ENCODE measurements at places on chromosomes 3 and 15.

GRCh38 chr15:21260966-21261395, 179.3 kb downstream of the POTEB3 start:
- no peak for DNase-seq

- DNase-seq: no peak
These were observed 8.8 kb downstream of the GNL3 start for GRCh38 chr3:52694528-52695189.

GRCh38 chr3:66297260-66297873, 76.6 kb downstream of the SLC25A26 start:
- no peak for DNase-seq

DNA sequence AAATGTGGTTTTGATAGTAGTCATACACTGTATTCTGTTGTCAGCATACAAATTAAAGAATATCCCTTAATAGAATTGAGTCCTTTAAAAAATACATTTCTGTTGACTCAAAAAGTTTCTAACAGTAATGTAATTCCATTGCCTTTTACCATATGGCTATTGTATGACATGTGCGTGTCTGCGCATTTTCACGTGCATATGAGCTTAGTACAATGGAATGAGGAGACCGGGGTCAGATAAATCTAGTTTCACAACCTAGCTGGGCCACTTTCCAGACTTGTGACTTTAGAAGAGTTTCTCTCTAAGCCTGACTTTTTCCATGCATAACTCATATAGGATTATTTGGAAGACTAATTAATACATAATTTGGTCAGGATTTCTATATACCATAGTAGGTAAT, 38.7 kb downstream of the ZBTB38 start:
- no peak for DNase-seq

- no peak for DNase-seq
These were observed 20.4 kb downstream of the GRK7 start for GRCh38 chr3:141783632-141784031.

GRCh38 chr3:10644189-10644588, 138.8 kb upstream of the ATP2B2 start:
- no peak for DNase-seq

DNA sequence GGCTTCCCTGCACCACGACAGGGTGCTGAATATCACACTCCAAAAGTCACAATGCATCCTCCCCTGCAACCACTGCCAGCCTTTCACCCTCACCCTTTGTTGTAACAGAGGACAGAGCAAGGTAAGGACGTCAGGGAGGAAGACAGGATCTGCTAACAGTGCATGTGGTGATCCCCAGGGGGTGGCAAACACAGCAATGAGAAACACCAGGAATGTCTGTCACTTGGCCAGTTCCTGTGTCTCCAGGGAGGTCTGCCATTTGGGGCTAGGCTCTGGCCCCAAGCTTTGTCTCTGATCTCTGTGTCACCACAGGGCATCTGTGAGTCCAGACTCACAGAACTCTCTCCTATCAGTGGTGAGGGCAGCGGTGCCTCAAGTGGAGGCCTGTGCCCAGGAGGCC, 54.3 kb upstream of the SLC24A5 start:
- no peak for DNase-seq

DNA sequence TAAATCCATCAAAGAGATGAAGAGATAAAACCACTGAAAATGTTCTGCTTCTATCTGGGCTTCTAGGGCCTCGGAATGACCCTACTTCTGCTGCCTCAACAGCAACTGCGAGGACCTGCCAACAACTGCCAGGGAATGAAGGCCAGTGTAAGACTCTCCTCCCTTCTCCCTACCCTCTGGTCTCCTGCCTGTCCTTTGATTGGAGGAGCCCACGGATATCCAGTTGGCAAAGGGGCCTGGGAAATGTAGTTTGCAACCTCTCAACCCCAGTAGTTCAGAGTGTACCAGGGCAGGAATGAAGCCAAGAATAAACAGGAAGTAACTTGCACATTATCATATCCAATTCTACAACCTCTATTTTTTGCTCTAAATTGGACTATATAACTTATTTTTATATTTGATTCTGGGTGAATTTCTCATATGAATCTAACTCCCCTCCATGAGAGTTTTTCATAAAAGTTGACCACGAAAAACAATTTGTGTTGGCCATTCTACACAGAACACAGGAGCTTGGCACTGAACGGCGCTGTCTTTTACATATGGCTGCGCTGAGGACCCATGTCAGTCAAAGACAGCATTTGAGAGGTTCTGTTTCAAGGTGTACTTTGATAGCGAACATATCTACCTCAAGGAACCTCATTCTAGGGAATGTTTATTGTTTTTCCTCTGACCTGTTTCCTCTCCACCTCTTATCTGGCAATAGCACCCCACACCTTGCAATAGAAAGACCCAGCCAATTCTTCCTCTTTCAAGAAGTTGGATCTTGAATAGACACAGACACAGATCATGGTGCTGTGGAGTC, 91.1 kb upstream of the RNF7 start:
- peak; percentile 40 for DNase-seq

DNA sequence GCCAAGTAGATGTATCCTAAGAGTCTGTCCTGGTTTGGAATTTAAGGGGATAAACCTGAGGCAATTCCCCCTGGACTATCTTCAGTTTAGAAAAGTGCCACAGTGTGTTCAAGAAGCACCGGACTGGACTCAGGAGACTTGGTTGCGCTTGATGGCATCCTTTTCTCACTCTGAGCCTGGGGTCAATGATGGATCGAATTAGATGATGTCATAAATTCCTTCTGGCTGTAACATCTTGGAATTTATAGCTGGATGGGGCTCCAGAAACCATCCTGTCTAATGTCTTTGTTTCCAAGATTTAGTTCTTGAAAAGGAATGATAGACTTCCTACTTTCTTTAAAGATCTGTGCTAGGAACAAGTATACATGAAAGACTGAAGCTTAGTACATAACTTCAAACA, 280.6 kb downstream of the LPP start:
- no peak for DNase-seq

- DNase-seq: peak; percentile 27
These were observed 20.8 kb downstream of the GADL1 start for GRCh38 chr3:30873671-30874070.

DNA sequence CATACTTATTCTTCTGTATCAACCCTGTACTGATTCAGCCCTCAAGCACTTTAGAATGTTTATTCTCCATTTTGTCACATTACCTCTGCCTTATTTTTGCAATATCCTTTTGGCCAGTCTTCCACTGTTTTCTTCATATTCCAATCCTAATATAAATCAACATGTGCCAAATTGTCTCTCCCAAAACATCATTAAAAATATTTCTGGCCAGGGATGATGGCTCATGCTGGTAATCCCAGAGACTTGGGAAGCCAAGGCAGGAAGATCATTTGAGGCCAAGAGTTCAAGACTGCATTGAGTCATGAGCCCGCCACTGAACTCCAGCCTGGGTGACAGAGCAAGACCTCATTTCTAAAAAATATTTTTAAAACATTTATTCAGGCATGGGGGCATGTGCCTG, 641.4 kb upstream of the CBLB start:
- DNase-seq: no peak

GRCh38 chr3:62503516-62503915, 130.2 kb upstream of the FEZF2 start:
- DNase-seq: no peak

DNA sequence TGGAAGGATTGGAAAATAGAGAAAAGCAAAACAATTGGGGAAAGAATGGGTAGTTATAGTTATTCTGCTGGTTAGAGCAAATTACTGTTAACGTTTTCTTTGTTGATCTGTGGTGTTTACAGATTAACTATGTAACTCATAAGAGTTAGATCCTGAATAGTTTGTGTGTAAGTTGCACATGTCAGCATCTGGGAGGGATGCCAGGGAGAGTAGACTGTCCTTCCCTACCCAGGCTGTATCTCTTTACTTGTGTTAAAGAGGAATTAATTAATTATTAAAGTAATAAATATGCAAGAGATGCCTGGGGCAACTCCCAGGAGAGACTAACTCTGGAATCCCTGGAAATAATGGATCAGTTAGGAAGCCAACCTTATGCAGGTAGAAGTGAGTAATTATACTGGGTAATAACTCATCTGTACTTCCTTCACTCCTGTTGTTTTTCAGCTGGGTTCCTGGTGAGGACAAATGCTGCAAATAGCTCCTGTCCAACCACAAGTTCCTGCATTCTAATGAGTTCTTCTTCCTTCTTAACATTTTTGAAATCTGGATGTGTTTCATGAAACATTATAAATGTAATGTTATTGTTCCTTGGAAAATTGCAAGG, 18.9 kb downstream of the GHRL start:
- DNase-seq: peak; percentile 4

- no peak for DNase-seq
These were observed 19.9 kb upstream of the LRRC58 start for GRCh38 chr3:120369037-120369467.

DNA sequence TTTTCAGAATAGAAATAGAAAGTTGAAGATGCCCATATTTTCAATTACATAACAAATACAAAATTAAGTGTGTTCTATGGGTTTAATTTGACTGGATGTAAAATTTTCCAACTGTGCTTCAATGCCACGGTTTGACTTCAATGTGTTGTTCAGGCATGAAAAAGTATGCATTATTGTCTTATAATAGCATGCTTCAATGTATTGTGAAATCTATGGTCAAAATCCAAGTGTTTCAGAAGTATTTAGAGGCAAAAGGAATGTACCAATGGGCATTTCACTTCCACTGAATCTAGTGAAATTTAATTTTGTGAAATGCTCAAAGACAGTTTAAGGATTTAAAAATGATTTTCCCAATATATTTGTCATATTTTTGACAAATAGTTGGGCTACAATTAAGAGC, 16.0 kb downstream of the NEK10 start:
- DNase-seq: peak; percentile 14

DNA sequence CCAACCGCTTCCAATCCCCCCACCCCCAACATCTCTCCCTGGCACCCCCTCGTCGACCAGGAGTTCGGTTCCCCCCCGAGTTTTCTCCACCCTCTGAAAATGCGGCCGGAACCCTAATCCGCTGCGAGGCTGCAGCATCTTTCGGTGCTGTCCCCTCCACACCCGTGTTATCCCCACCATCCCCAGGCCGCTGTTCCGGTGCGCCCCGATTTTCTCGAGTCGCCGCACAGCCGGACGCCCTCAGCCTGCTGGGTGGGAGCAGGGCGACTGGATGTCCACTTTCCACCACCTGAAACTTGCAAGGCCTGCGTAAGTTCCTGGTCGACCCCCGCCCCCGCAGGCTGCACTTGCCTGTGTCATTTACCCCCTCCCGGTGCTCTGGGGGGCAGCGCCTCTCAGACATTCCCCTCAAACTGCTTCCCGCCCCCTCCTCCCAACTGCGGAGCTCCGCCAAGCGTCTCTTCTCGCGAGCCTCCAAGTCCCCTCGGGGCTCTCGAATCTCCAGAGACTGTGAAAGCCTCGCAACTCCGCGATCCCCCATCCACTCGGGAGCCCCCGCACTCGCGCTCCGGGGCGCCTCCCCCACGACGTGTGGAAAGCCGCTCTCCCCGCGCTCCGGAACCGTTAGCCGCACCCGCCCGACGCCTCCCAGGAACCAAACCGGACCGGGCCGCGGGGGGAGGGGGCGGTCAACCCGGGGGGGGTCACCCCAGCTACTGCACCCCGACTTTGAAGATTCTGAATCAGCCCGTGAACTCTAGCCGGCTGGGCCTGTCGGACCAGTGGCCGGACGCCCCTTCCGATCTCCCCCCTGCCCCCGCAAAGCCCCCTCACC, 566 bp downstream of the ETV5 start:
- peak; percentile 56 for DNase-seq

- no peak for DNase-seq
These were observed 47.0 kb upstream of the PLXNA1 start for GRCh38 chr3:126935756-126936509.

GRCh38 chr15:54428596-54428995, 450.4 kb downstream of the UNC13C start:
- no peak for DNase-seq

DNA sequence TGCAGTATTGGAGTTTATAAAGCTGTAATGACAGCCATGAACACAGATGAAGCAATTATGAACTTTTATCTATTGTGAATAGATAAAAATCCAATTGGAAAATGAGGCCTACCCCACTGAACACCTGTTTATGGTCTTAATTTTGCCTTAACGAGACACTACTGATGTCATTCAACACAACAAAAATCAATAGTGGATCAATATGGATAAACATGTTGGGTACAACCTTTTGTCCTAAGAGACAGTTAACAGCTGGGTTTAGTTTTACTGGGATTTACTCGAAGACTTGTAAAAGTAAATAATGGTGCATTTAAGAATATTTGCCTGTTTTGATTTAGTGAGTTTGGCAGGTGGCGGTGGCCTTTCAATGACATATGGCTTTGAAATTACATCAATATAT, 217.8 kb downstream of the NR1D2 start:
- DNase-seq: no peak

Data from mammary epithelial cell (primary cell).